ENCODE measurements at places on chromosomes 2 and 18.

- H3K4me1 ChIP-seq: no peaks in the 10 kb centered on the region
- no peaks in the 10 kb centered on the region for H3K27me3 ChIP-seq
- no peak for DNase-seq
- H3K4me3 ChIP-seq: no peak overlapping the region
- H3K36me3 ChIP-seq: peaks cover 85% of the 10 kb centered on the region
- H3K27ac ChIP-seq: no peak overlapping the region
These were observed 19.2 kb downstream of the RNMT start for GRCh38 chr18:13745696-13746095.

DNA sequence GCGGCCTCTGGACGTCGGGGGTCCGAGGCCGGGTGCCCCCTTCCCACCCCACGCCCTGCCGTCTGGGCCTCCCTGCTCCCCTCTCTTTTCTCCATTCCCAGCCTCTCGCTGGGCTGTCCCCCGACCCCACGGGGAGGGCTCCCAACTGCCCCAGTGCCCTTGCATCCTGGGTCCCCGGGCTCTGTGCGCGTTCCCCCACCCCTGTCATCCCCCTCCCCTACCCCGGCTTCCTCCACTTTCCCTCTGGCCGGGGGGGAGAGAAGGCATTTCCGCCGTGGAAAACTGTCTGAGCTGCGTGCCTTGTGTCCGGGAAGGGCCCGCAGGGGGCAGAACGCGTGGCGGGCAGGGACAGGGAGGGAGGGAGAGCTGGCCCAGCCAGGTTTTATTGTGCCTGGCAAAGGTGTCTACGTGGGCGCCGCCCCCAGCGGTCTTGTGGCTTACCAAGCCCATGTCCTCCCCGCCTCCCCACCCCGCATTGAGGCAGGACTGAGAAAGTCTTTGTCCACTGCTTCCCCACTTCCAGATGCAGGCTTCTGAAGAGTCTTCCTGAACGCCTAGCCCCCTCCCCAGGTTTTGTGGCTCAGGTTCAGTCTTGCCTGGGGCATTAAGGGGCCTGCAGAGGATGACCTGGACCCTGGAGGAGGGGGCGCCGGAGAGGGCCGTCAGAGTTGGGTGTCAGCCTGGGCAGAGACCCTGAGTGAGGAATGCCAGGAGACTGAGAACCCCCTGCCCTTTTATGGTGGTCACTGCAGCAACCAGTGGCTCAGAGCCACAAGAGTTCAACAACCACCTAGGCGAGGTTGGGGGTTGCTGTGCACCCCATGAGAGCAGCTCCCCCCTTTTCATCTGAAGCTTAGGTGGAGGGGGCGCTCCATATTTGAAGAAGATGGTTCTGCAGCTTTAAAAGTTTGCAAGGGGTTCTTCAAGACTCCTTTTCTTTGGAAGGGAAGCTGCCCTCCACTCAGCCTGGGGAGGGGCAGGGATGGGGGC is 1.3 kb downstream of the ITM2C start:
- H3K27me3 ChIP-seq: peaks cover 26% of the 10 kb centered on the region
- DNase-seq: no peak
- no peak overlapping the region for H3K27ac ChIP-seq
- no peaks in the 10 kb centered on the region for H3K4me1 ChIP-seq
- no peak overlapping the region for H3K4me3 ChIP-seq

DNA sequence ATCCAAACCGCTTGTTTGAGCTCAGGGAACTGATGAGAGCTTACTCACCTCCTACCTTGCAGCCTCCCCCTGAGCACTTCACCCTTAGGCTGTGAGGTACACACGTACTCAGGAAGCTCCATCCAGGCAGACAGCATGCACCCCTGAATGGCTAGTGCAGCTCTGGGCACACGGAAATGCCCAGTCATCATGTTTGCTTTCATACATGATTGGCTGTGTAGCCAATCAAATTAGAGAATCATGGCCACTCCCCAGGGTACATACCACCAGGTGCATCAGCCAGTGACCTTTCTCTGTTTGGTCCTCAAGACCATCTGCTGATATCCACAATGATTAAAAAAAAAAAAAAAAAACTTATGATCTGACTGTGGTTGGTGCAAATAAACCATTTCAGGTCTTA is 42.1 kb downstream of the RNF152 start:
- no peaks in the 10 kb centered on the region for H3K36me3 ChIP-seq
- H3K4me3 ChIP-seq: no peak overlapping the region
- no peak for DNase-seq
- no peaks in the 10 kb centered on the region for H3K27me3 ChIP-seq

GRCh38 chr18:78213361-78213994 is 766.1 kb upstream of the SALL3 start:
- H3K27me3 ChIP-seq: peaks cover 24% of the 10 kb centered on the region
- H3K27ac ChIP-seq: no peak overlapping the region
- no peak for DNase-seq
- H3K4me3 ChIP-seq: no peak overlapping the region
- no peaks in the 10 kb centered on the region for H3K4me1 ChIP-seq
- H3K36me3 ChIP-seq: no peaks in the 10 kb centered on the region

DNA sequence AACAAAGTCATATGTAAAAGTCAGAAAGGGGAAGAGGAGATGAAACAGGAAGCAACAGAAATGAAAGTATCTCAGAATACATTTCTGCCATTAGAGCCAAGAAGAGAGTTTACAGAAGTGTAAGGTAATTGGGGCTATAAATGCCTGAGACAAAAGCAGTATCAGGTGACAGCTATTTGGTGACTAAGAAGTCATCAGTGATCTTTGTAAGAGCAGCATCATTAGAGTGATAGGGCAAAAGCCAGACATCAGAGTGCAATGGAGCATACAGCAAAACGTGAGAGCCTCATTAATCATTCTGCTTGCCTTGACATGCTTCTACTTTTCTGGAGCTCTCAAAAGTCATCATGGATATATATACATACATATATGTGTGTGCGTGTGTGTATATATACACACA is 804.7 kb upstream of the PIK3C3 start:
- H3K4me3 ChIP-seq: no peak overlapping the region
- no peaks in the 10 kb centered on the region for H3K36me3 ChIP-seq
- no peaks in the 10 kb centered on the region for H3K4me1 ChIP-seq
- no peaks in the 10 kb centered on the region for H3K27me3 ChIP-seq
- no peak overlapping the region for H3K27ac ChIP-seq

Data from K562 (cell line).